ENCODE measurements at places on chromosomes 3 and 15.

DNA sequence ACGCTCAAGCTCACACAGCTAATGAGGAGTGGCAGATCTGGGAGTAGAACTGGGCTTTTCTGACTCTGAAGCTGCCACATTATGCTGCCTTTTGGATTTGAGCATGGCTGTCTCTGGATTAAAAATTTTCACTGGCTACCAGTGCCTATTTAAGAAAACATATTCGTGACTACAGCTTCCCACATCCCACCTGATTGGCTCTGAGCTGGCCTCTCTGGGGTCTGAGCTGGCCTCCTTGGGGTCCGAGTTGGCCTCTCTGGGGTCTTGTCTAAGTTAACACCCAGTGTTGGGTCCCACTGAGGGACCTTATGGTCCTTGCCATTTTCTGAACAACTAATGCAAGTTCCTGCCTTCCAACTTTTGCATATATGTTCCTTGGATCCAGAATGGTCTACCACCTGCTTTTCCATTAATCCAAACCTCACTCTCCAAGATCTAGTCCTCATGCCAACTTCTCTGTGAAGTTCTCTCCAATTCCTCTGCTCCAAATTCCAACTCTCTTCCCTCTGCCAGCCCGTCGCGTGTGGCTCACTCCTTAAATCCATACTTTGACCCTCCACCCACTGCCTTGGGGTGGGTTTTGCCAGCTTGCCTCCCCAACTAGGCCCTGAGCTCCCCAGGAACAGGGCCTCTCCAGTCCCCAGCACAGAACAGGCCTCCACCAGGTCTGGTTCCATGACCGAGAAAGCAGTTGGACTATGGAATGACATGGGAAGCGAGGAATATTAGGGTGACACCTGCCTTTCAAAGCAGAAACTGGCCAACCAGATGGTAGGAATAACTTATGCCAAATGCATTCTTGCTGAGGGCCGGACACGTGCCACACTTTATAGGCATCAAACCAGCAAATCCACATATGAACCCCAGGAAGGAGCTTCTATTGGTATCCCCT lies 42.5 kb downstream of the ATP2B2 start:
- no peak for DNase-seq

GRCh38 chr3:61734749-61735686 lies 173.6 kb downstream of the PTPRG start:
- no peak for DNase-seq

DNA sequence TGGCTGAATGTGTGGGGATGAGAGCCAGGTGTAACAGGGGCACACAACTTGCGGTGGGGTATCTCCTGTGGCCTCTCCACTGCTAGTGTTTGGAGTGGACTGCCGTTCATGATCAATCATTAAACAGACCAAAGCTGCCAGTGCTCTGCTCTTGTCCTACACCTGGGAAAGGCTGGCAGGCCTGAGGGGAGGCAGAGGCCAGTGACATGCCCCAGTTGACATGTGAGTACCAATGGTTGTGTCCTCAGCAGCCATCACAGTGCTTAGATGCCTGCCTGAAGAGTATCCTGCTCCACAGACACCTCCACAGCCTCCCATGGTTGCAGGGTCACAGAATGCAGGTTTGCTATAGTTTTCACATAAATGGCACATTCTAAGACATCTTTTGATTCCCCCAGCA lies 348.4 kb downstream of the EPHB1 start:
- DNase-seq, result no peak

GRCh38 chr15:63601026-63601703 lies 4.0 kb downstream of the FBXL22 start:
- no peak for DNase-seq

DNA sequence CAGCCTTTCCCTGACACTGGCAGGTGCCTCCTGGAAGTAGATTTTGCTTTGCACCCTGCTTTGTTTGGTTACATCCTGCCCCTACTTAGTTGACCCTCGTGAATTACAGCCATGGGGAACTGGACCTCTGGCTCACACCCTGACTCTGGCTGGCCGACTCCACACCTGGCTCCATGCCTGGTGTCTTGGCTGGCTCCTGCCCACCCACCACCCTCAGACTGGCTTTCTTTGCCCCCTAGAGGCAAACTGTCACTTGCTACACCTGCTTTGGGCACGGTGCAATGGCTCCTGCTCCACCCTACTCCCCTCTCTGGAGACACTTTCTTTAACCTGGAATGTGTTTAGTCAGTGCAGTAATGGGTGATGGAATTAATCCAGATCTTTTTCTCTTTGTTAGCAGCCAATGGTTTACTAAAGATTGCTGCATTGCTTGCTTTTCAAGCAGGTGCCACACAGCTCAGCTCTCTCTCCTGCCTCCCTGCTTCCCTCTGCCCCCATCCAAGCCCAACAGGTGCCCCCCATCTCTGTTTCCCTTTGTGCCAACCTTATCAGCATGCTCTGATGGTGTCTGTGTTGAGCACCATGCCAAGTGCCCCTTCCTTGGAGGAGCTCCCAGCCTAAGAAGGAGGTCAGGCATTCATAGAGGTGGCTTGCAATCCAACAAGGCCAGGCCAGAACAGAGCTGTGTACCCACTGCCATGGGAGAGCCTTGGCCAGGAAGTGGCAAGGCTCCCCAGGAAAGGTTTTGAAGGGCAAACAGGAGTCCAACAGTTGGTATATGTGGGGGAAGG lies 38.4 kb downstream of the RASGRF1 start:
- DNase-seq, result no peak

All from omental fat pad (tissue), 4 donors.